ENCODE measurements at places on chromosomes 16 and 17. TPM values are rescaled to one million over a fixed set of nuclear protein-coding genes. Genes with fewer than 3 reads are reported as not detected.

The SLX1B gene
- 4.2 TPM for total RNA-seq

The ARL2BP gene
- total RNA-seq, result 71.3 TPM

The GUCY2D gene
- 0.13 TPM for total RNA-seq

The SMPD3 gene
- not detected for total RNA-seq

The TNFSF13 gene
- 3.7 TPM for total RNA-seq

The VMO1 gene
- not detected for total RNA-seq

The MEIOB gene
- total RNA-seq, result not detected

The ARHGAP23 gene
- total RNA-seq, result 18.1 TPM

The HOXB9 gene
- not detected for total RNA-seq

The ITGAL gene
- total RNA-seq, result not detected

The TMEM238L gene
- total RNA-seq, result not detected

The LDHD gene
- 0.53 TPM for total RNA-seq

The ZNF18 gene
- total RNA-seq, result 9.5 TPM

The HBM gene
- not detected for total RNA-seq

The LITAFD gene
- total RNA-seq, result not detected

The C1QTNF1 gene
- total RNA-seq, result 0.79 TPM

The CNGB1 gene
- under 0.01 TPM for total RNA-seq

The SDR42E1 gene
- 29.1 TPM for total RNA-seq

The RGS9 gene
- 1.1 TPM for total RNA-seq

The WNT3 gene
- 0.79 TPM for total RNA-seq

The RGS11 gene
- total RNA-seq, result not detected

The KCNG4 gene
- total RNA-seq, result not detected

The MYO1D gene
- total RNA-seq, result 35.8 TPM

All from bronchial epithelial cell (primary cell).